ENCODE measurements at places on chromosomes 2 and 18.

DNA sequence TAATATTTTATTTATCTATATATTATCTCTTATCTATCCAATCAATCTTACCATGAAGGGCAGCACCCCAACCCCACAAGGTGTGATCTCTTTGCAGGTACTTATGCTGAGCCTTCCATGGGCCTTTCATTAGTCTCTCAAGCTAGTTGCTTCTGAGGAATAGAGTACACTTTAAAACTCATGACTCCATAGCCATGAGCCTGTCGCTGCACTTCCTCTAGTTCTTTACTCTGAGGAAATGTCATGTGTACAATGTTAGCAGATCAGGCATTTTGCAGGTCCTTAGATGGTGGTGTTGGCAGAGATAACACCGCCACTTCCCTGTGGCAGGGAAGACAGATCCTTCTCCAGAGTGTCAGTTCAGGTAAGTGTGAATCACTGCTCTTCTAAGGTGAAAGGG is 29.5 kb upstream of the STAT4 start:
- DNase-seq = no peak

- DNase-seq = no peak
Measured at GRCh38 chr2:217727801-217728200, 275.0 kb downstream of the TNS1 start.

- no peak for DNase-seq
Measured at GRCh38 chr2:240868286-240869108, at the start of gene AGXT. Gene AGXT, plus strand, starts transcription at chr2:240868824. Its CDS starts 42 bp downstream, at chr2:240868866.

DNA sequence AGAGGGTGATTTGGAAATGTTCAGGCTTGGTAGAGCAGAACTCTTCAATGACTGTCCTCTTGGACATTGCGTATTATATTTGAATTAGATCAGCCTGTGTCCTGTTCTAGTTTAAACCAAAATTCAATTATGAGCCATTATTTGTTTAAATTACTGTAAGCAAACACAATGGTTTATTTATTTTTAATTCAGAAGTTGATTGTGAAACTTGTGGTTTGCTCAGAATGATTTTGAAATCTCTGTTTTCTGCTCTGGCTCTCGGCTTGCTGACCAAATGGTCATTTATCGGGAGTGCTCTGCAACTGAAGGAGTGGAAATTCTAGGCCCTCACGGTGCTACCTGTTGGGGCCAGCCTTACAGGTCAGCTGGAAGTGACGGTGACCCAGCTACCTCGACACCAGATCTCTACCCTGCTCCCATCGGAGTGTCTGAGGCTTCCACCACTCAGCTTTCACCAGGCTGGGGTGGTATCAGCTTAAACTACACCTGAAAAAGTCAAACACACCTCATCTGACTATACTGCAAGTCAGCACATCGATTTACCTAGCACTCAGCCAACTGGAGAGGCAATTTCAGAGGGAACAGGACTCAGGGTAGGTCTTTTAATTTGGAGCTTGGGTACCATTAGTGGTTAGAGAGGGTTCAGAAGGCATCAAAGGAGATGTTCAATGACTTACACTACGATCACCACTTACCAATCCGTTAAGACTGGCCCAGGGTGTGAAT is 36.8 kb upstream of the GPD2 start:
- no peak for DNase-seq

GRCh38 chr2:20391951-20392699 is 41.5 kb upstream of the PUM2 start:
- no peak for DNase-seq

GRCh38 chr2:70030724-70031420 is 56.4 kb upstream of the PCBP1 start:
- no peak for DNase-seq

DNA sequence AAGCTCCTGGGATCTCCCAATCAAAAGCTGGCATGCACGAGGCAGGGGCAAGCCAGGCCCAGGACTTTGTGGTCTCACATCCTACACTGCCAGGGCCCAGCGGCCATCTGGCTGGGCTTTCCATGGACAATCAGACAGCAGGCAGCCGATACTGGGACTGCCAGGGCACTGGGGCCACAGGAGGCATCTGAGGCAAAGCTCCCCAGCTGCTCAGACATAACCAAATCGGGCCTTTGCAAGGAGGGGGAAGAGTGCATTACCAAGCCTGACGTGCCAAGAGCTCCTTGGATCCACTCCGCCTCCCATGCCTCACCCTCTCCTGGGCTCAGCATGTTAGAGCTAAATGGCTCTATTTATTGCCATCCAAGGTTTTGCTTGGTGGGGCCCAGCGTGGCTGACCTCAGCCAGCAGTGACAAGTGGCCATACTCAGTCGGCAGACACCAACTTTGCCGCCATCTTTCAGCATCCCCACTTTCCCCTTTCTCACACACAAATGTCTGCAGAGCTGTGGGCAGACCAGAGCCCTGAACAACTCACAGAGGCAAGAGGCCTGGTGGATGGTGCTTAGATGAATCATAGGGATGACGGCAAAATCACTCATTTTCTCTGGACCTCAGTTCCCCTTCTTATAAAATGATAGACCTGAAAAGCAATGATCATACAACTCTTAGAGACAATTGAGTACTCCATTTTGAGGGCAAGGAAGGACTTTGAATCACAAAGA is 200.8 kb downstream of the TTC32 start:
- no peak for DNase-seq

GRCh38 chr18:27711382-27711781 is 465.5 kb downstream of the CDH2 start:
- no peak for DNase-seq

DNA sequence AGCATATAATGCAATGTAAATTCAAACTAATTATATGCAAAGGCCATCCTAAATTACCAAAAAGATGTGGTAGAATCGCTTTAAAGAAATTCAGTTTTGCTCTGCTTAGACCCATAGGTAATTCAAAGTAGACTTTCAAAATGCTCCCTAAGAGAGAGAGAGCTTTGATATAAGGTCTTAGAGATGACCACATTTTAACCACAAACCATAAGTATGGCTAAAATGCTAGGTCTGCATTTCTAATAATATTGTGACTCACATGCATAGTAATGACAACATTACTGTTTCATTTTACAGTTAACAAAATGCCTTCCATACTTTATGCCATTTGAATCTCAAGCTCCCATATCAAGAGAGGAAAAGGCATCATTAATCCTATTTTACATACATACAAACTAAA is 144.5 kb downstream of the RAD51AP2 start:
- DNase-seq = no peak

DNA sequence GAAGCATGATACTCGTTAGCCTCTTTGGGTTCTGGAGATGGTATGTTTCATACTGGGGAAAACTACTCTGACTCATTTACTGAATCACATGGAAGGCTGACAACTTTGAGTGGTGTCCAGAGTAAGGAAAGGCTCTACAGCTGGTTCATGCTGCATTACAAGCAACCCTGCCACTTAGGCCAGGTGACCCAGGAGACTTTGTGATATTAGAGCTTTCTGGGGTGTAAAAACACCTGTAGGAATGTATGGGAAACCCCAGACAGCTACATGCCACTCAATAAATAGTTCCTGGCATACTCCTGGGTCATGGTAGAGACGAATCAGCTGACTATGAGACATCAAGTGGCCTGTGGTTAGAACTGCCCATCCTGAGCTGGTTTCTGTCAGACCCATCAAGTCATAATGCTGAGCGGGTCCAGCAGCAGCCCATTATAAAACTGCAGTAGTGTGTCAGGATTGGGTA is 21.3 kb upstream of the TCF7L1 start:
- DNase-seq = no peak

DNA sequence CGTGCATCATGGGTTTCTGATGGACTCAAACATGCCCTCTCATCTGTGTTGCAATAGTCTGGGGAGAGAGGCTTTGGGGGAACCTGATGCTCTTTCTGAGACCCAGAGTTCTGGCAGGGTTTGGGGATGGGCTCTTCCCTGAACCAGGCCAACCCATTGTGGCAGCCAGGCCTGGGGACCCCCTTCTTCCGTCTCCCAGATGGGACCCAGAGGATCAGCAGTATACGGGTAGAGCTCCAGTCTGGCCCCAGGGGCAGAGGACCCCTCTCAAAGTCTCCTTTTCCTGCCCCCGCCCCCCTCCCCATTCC is 333.7 kb downstream of the DYSF start:
- DNase-seq = no peak

- DNase-seq = no peak
Measured at GRCh38 chr18:78445880-78446279, 533.7 kb upstream of the SALL3 start.

DNA sequence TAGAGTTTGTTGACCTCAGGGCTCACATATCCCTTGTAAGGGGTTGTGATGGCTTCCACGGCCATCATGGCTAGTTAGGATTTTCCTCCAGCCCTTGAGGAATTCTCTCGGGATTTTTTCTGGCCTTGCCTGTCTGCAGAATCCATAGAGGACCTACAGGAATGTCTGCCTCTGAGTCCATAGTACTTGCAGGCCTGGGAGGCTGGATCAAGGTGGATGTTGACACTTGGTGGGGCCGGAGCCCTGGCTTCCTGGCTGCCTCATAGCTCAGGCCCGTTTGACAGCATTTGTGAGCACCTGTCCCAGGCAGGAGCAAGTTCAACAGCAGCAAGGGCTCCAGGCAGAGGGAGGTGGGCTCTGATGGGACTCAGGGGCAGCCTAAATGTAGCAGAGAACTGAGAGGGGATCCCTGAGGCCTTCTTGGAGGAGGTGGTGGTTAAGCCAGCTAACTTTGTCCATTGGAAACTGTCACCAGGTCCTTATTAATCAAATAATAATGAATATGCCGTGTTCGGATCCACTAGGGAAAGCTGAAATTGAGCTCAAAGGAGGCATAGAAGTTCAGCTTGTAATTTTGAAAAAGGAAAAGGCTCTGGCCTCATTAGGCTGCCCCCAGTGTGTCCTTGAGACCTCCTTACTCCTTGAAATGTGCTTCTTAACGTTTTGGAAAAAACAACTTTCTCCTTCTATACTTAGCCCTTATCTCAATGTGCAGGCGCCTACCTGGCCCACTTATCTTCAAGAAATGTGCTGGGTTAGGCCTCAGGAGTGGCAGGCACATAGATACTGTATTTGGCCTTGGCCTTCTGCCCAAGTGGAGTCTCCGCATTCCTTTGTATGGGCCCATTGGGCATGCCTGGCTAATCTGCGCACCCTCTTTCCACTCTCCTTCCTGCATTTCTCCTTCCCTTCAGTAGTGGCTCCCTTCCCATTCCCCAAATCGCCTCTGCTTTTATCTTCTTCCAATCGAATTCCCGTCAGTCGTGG is 66.9 kb downstream of the HPCAL1 start:
- DNase-seq = no peak

DNA sequence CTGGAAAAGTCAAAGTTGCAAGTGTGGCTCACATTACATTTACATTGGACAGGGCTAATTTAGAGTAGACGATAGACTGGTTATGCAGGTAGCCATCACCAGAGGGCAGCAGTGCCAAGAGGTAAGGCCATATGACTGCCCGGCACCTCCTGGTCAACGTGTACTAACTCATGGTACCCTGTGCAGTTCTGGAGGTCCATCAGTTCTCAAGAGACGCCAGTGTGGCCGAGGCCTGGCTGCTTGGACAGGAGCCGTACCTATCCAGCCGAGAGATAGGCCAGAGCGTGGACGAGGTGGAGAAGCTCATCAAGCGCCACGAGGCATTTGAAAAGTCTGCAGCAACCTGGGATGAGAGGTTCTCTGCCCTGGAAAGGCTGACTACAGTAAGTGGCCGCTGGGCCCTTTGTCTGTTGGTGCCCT is 65.8 kb upstream of the EML6 start:
- peak; percentile 35 for DNase-seq

DNA sequence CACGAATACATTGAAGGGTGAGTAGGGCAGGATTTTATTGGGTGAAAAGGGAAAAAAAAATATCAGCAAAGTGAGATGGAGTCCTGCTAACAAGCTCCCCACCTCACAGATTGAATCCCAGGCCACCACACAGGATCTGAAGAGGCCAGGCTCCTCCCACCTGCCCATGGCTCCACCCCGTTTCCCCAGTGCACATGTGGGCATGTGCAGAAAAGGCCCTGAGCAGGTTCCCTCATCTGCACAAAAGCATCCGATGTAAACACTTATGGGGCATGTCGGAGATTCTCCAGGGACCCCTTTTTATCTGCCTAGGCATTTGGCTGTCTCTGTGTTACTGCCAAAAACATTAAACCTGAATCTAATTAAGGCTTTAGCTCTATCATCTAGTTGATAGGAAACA is 35.2 kb downstream of the SKA1 start:
- no peak for DNase-seq

DNA sequence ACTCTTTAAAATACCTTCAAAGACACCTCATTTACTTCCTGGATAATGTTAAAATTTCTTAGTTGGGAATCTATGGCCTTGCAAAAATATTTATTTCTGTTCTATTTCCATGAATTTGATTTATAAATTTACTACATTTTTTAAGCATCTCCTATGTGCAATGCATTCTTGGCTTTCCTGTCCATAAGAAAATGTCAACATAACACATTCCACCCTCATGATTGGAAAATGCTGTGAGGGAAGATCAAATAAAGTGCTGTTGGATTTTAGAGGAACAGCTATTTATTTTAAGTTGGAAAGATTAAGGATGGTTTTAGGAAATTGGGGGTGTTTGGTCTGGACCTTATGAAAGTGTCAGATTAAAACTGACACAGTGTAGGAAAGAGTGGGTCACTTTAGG is 45.4 kb upstream of the MC4R start:
- no peak for DNase-seq

DNA sequence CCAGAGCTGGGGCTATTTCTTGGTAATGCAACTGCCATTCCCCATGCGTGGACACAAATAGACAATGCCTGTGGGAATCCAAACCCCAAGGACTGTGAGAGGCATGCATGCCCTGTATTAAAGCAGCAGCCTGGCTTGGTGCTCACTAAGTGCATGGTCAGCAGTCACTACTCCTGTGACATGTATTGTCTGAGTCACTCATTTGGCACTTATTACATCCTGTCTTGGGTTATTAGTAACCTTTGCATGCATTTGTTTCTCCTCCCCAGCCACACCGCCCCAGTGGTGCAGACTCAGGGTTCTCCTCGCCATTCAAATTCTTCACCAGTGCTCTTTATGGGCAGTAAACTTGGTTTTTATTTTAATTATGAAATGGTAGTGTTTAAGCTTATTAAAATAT is 30.2 kb downstream of the PRKCE start:
- DNase-seq = no peak

DNA sequence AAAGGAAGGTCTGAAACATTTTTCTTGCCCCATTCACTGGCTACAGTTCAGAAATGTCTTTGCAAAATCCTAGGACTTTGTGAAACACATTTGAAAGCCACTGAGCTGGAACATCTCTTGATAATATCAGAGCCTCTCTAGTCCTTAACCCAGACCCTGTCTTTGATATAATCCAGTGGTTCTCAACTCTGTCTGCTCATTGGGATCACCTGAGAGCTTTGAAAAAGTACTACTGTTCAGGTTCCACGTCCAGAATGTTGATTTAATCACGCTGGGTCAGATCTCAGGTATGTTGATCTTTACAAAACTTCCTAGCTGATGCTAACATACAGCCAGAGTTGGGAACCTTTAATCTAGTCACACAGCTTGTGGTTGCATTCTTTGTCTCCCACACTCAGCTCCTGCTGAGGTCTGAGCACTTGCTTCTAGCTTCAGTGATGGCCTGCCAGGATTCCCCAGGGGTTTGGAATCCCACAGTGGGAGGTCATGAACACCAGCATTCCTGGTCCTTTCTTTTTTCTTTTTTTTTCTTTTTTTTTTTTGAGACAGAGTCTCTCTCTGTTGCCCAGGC is 262.7 kb downstream of the SETBP1 start:
- DNase-seq = peak; percentile 58
